ENCODE measurements at places on chromosomes 11 and 22.

- no peak for DNase-seq
Observed at GRCh38 chr11:102260241-102260640, 57.0 kb upstream of the BIRC3 start.

DNA sequence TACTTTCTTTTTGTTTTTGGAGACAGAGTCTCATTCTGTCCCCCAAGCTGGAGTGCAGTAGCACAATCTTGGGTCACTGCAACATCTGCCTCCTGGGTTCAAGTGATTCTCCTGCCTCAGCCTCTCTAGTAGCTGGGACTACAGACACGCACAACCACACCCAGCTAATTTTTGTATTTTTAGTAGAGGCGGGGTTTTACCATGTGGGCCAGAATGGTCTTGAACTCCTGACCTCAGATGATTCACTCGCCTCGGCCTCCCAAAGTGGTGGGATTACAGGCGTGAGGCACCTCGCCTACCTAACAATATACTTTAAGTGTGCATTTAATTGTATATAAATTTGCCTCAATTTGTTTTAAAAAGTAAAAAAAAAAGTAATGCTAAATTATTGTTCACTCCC lies 38.4 kb downstream of the GRK3 start:
- DNase-seq = no peak

GRCh38 chr22:50258361-50259292 lies 2.9 kb downstream of the MAPK12 start:
- DNase-seq = no peak

DNA sequence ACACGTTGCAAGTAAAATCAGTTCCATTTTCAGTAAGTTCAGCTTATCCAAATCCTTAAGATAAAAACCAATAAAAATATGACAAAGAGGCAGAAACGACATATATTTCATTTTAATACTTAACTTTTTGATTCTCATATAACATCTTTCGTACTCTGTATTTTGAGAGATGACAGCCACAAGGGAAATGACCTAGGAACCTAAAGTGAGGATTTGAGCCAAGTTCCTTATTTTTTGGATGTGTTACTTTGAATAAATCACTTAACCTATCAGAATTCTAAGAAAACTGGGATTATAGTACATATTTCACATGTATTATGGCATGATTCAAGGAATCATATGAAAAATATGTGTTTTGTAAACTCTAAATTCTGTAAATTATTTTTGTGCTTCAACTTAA lies 143.6 kb upstream of the TRPC6 start:
- no peak for DNase-seq

DNA sequence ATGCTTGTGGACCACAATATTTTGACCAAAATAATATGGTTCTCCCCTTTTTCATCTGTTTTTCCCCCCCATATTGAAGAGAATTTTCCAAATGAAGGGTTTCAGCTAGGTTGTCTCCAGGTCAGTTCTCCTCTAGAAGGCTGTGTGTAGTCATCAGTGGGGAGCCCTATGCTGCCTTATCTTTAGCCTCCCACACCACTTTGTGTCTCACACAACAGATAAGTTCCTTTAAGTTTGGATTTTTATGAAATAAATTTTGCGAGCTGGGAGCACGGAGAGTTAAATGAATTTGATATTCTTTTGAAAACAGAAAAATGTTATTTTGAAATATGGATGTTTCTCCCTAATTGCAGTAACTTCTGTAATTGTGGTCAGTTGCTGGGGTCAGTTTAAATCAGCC lies 28.9 kb downstream of the PAX6 start:
- no peak for DNase-seq

DNA sequence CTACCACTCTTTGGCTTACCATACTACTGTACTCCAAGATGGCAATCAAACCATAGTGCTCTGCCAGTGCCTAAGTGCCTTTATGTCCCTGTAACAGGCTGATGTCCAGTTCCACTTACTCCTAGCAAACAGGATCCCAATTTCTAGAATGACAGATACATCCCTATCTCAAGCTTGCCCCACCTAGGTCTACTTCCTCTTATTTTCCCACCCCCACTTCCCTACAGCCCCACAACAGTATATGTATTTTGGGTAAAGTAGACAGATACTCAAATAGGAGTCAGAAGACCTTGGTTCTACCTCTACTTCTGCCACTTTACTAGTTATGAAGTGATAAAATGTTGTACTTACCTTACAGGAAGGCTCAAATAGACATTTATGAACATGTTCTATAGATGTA lies 24.1 kb downstream of the SIK3 start:
- DNase-seq = no peak

DNA sequence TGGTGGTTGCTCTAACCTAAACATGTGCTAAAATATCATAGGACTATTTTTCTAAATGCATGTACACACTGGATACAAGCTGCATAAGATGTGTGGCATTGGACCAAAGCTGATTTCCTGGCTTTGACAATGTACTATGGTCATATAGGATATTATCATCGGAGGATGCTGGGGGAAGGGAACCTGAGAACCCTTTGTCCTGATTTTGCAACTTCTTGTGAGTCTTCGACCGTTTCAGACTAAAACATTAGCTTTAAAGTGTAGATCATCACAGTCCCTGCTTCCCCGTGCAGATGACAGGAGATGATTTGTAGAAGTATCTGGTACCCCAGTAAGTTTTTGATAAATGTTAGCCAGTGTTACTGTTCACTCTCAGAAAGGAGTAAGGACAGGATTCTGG lies 554.7 kb downstream of the MIAT start:
- DNase-seq = no peak

DNA sequence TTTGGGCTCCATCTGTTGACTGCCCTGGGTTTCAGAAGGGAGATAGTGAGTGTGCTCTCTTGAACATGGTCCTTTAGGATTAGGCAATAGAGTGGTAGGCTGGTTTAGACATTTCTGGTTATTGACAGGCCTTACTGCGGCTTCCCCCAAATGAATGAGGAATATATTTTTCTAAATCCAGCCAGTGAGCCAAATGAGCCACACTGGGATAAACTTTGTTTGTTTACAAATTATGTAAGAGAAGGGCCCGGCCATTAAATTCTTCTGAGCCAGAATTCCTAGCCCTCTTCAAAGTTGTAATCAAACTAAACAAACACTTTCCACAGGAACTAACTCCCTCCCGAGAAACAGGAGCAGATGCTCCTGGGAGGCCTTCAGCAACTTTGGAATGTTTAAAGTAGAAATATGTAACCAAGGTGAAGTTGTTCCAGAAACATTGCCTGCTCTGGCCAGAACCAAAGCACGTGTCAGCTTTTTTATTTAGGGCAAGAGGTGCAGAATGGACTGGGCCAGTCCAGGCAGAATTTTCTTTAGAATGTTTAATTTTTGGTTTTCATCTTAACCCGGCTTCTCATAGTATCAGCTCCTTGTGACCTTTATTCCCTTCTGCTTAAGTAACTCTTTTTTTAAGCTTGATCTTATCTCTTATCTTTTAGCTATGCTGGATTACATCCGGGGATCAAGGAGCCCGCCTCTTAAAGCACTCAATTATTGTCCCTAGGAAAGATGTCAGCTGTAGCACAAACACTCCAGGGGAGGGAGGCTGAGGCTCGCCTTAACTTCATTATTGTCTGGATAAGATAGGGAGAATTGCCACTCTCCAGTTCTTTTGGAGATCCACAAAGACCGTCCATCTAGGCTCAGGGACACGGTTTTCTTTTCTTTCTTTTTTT lies 28.7 kb downstream of the ZNRF3 start:
- peak; percentile 81 for DNase-seq

DNA sequence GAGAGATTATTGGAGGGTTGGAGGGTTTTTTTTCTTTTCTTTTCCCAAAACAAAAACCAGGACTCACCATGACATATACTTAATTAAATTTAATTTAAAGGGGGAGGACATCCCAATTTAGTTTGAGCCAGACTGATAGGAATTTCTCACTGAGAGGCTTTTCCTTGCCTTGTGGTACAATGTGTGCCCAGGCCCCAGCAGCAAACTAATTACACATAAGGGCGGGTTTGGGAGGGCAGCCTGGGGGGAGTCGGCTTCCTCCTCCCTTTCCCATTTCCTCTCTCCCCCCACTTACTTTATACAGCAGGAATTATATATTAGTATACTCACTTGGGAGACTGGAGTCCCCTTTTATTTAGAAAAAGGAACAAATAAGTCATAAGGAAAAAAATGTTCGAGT lies 2.9 kb downstream of the TEAD1 start:
- peak; percentile 65 for DNase-seq

DNA sequence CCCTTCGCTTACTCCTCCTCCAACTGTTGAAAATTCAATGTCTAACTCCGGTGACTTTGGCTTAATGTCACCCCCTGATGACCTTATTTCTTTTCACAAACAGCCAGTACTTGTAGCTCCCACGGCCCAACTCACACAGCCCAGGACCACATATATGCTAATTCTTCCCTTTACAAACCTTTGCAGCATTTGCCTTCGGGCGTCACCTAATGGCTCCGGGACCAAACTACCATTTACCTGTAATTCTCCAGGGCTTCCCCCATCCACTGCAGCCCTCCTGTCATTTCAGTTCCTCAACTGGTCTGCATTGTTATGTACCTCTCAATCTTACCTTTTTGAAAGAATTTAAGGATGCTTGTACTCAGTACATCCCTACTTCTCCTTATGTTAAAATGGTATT lies 29.8 kb upstream of the OR56B4 start:
- no peak for DNase-seq

GRCh38 chr22:28656181-28656580 lies 23.5 kb downstream of the TTC28 start:
- no peak for DNase-seq

DNA sequence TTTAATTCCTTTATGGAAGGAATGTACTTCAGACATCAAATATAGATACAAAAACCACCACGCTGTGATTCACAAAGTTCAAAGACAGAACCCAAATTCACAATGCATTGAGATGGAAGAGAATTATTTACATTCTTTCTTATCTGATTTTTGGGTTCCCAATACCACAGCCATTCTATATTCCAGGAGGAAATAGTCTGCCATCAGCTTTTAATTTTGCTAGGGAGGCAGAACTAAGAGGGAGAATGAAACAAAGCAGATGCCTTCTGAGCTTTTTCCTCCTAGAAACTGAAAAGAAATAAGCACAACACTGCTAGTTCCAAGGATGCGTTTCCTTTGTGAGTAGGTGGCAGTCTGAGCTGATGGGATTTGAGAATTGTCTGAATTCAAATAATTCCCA lies 283.0 kb upstream of the NARS2 start:
- peak; percentile 44 for DNase-seq

DNA sequence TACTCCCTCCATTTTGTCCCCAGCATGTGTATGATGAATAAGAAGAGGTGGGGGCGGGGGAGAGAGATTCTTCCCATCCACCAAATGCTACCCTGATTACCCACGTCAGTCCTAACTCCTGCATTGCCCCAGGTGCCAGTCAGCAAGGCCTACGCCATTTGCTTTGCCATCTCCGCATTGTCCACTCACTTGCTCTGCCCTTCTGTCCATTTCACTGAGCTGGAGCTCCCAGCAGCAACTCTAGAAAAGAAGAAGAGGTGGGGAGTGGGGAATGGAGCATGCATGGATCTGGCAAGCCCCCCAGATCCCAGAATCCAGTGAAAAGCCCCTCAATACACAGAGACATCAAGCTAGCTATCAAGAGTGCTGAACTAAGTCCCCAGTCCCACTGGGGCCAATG lies 19.0 kb downstream of the WT1 start:
- DNase-seq = no peak

- DNase-seq = no peak
Observed at GRCh38 chr22:32331236-32331917, 26.3 kb upstream of the RFPL3 start.

DNA sequence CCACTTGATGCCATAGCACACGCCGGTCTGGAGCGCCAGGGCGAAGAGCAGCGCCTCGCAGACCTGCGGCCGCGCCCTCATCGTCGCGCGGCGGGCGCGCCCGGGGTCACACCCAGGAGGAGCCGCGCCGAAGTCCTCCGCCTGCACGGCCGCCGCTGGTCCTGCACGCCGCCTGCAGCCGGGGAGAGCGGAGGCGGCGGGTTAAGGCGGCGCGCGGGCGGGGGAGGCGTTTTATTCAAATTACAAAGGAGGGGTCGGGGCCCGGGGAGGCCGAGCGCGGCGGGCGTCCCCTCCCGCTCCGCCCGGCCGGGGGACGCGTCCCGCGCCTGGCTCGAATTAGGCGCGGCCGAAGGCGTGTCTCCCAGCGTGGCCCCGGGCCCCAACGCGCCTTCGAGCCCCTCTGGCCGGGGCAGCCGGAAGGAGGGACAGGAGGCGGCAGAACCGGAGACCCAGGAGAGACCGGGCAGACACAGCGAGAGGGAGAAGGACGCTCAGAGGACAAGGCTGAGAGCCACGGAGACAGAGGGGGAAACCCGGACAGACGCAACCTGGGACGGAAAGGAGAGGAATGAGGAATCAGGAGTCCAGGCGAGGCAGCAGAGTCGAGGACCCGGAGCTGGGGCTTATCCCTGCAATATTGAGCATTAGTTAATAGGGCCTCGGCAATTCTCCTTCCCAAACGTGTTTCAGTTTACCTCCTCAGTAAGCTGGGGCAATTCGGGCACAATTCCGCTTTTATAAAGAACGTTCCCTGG lies at the start of gene WNT11:
WNT11 (minus strand) TSS at position 176 of the 755 bp plus-strand sequence; CDS start at position 81, 95 bp downstream.
- peak; percentile 29 for DNase-seq

DNA sequence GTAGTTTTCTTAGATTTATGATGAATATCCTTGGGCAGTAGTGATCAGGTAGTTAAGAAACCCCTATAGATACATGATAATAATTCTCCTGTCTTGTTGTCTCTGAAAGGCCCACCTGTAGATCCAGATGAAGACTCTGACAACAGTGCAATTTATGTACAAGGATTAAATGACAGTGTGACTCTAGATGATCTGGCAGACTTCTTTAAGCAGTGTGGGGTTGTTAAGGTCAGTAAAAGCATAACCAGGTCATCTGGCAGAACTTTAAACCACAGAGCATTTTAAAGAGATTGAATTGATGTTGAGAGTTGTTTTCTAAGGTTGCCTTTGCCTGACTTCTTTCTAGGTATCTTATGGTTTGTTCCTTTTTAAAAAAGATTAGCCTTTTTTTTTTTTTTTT lies 14.1 kb upstream of the GAS2L1 start:
- no peak for DNase-seq

DNA sequence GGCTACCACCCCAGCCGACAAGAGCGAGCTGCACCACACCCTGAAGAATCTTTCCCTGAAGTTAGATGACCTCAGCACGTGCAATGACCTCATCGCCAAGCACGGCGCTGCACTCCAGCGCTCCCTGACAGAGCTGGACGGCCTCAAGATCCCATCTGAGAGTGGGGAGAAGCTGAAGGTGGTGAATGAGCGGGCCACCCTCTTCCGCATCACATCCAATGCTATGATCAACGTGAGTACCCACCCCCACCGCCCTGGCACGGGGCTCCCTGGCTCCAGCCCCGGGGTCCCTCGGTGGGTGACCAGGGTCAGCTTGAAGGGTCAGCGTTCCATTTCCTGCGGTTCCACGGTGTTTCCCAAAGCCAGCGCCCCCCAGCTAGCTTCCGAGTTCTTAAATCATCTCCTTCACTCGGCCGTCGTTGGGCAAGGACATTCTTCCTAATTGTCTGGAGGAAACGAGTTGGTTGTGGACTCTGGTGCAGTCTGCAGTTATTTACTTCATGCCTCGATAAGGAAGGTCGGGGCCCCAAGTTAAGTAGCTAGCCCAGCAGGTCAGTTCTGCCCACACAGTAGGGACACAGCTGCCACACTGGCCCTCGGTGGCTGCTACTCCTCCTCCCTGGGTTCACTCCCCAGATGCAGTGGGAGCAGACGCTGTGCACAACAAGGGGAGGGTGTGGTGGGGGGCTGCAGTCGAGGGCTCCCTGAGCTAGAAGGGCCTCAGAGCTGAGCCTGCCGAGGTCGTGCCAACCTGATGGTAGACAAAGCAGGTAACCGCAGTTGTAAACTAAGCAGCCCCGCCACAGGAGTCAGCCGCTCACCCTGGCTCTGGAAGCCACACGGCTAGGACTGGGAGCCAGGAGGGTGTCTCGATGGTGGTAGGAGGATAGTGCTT lies 97.9 kb downstream of the MORC2 start:
- no peak for DNase-seq

Data from fibroblast of villous mesenchyme (primary cell).